ENCODE measurements at places on chromosomes 5 and 9. TPM values are rescaled to one million over a fixed set of nuclear protein-coding genes. Genes with fewer than 3 reads are reported as not detected.

Gene TAF1L
- total RNA-seq, result under 0.01 TPM

Gene PAPPA
- total RNA-seq, result 33.4 TPM

Gene PCDHA1
- total RNA-seq, result under 0.01 TPM

Gene NUTM2G
- not detected for total RNA-seq
